ENCODE measurements at places on chromosomes 2 and 18.

GRCh38 chr18:36532394-36532793 lies 234.9 kb downstream of the FHOD3 start:
- no peak for DNase-seq

DNA sequence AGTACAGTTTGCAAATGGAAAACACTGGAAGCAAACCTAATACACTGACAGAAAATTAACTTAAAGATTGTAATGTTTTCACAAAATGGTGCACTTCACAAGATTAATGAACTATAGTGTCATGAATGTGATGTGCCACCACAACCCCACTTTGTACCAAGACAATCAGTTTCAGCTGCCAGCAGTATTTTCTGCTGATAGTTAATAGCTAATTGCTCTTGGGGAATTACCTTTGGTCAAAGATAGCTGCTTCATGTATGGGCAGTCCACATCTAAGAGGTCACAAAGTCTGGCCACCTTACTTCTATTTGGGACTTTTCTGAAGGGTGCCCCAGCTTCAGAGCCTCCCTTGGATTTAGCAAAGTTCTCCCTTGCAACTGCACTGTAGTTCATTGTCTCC lies 254.0 kb downstream of the CALCRL start:
- DNase-seq = no peak

DNA sequence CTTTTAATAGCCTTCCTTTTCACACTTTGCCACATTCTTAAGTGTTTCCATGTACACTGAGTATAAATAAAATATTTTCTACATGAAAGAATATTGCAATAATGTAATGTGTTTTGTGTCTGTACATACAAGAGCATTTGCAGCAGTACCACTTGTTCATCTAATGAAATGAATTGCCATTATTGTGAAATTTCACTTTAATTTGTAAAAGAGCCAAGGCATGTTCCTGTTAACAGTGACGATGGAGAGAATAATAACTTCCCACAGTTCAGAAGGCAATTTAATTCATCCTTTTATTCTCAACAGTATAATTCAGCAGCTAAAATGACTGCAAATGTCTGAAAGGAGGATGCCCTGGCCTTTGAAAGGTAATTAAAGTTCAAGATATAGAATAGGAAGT lies 853.9 kb downstream of the LRRTM4 start:
- no peak for DNase-seq

DNA sequence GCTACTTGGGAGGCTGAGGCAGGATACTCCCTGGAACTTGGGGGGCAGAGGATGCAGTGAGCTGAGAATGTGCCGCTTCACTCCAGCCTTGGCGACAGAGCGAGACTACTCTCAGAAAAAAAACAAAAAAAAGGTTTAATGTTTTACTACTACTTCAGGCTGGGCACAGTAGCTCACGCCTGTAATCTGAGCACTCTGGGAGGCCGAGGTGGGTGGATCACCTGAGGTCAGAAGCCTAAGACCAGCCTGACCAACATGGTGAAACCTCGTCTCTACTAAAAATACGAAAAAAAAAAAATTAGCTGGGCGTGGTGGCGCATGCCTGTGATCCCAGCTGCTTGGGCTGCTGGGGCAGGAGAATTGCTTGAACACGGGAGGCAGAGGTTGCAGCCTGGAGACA lies 75.7 kb upstream of the ATIC start:
- no peak for DNase-seq

- no peak for DNase-seq
Measured at GRCh38 chr2:203591642-203592041, 56.5 kb upstream of the RAPH1 start.

- no peak for DNase-seq
Measured at GRCh38 chr2:40454321-40454720, 2.4 kb upstream of the SLC8A1 start.

GRCh38 chr2:39919511-39920306 lies 140.7 kb upstream of the THUMPD2 start:
- no peak for DNase-seq

- no peak for DNase-seq
Measured at GRCh38 chr2:73228631-73229030, 4.4 kb downstream of the PRADC1 start.

DNA sequence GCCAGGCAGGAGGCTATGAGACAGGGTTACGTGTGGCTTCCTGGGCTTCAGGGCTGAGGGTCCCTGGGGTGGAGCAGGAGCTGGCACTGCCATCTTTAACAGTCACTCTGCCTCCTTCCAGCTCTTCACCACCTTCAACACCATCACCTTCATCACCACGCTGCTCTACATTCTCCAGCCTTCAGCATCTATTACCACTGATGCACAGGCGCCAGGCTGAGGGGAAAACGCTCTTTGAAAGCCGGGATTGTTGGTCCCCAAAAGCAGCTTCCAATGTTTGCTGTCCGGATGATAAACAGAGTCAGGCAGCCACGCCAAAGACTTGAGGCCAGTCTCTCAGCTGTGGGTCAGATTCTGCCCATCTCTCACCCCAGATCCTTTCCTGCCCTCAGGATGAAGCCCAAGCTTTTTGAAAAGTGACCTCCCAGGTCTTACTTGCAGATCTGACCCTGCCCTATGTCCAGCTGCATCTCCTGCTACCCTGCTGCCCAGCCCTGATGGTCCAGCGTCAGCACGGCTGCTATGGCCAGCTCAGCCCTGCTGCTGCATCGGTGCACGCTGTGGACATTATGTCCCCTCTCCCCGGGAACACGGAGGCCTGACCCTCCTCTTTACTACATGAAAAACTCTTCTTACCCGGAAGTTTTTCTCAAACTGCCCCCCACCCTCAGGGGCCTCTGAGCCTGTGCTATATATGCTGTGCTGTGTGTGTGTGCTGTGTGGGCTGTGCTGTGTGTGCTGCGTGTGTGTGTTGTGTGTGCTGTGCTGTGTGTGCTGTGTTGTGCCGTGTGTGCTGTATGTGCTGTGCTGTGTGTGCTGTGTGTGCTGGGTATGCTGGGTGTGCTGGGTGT lies 31.2 kb upstream of the MAL start:
- no peak for DNase-seq

DNA sequence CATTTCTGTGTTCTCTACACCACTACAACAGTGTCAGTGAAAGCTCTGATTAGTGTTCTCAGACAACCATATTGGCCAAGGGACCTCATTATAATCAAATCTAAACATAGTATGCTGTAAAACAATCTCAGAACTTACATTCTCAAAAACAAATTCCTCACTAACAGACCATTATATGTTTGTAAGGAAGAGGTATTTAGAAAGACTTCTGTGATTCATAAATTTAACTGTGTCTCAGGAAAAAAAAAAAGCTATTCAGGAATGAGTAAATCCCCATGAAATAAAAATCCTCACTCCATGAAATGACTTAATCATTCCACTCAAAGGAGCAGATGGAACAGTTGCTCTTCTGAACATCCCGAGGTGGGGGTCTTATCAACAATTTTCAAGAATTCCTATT lies 413.0 kb downstream of the CDH2 start:
- no peak for DNase-seq

- DNase-seq = no peak
Measured at GRCh38 chr2:98583276-98583675, 25.0 kb downstream of the COA5 start.

GRCh38 chr2:71620851-71621251 lies 167.5 kb downstream of the DYSF start:
- DNase-seq = no peak

- DNase-seq = no peak
Measured at GRCh38 chr2:191064590-191064989, 50.6 kb upstream of the STAT1 start.

DNA sequence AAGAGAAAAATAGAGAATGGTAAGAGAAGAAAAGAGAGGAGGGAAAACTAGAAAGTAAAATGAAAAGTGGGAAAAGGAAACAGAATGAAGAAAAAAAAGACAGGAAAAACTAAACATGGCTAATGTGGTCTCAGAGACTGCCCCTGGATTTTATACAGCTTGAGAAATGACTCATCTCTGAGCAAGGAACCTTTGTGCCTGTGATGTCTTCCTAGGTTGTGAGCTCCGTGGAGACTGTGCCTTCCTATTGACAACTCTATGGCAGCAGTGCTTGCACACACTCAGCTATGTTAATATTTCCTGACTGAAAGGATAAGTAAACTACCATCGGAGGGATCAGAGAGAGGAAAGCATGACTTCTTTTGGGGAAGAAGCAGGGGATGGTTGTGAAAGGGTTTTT lies 203.8 kb downstream of the RDH14 start:
- DNase-seq = no peak

- no peak for DNase-seq
Measured at GRCh38 chr18:37006742-37007141, 177.8 kb downstream of the KIAA1328 start.

DNA sequence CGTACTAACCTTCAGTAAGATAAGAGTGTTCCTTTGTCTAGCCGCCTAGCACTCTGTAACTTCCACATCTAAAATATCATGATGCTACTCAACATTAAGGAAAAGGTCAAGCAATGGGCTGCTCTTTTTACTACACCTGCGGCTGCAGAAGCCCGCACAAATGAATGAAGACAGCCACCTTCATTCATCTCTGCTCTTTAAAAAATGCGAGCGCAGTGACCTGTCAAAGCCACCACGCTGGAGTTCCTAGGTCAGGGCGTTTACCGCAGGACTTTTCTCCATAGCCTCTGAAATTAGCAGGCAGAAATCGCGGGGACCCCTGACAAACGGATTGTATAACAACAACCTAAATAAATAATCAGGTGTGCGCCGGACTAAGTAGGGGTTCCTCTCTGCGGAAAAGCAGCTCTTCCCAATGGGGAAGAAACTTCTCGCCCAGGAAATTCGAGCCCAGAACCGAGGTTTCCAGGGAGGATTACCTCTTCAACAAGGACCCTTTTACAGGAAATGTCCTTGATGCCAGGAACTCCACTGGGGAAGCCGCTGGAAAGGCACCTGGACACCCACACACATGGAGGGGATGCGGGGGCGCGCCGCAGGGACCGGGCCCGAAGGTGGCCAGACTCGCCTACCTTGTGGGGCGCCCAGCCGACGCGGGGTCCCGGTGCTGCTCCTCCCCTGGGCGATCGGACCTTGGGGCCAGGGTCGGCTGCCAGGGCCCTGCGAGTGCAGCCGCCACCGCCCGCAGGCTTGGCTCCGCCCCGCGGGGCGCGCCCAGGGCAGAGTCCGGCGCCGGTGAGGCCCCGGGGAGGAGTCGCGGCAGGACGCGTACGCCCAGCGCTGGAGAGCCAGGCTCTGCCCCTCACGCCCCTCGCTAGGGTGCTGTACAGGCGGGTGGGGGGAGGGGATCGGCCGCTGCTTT lies at the start of gene CCDC68:
CCDC68 (minus strand) TSS at position 758 of the 922 bp plus-strand sequence. CDS start 16,670 bp downstream, outside the sequence.
- DNase-seq = peak; percentile 52

GRCh38 chr2:109128048-109128615 lies 873 bp upstream of the SH3RF3 start:
- DNase-seq = peak; percentile 81

DNA sequence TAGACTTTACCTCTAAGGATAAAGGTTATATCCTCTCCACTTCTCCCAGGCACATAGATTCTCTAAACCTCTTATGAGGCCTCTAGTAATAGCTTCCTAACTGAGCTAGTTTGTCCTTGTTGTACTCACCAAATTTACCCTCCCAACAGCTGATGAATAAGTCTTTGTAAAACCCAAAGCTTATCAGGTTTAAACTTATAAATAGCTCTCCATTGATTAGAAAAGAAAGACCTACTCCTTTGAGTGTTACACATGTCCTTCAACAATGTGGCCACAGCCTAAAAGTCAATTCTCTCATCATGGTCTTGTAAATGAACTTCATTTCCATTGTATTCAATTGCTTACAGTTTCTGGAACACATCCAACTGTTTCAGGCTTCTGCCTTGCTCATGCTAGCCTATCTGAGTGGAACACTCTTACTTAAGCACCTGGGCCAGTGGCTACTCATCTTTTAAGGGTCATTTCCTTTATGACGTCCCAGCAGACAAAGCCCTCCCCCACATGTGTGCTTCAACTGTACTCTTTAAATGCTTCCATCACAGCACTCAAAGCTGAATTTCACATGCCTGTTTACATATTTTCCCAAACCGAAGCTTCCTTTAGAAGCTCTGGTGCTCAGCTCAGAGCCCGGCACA lies 131.6 kb downstream of the CDH2 start:
- DNase-seq = no peak

DNA sequence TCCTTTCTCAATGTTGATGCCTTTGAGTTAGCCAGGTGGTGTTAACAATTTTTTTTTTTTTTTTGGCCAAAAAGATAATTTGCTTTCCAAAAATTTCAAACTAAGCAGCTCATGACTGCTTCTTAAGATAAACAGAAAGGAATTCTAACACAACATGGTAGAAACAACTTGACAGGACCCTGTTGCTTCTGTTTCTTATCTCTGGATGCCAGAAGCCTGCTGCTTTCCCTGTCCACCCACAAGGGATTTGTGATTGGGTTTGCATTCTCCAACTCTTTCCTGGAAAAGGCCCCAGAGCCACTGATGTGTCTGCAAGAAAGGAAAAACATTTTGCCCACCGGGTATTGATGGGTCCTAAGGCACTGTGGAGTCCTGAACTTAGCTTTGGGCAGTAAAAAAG lies 217.2 kb upstream of the PKDCC start:
- DNase-seq = no peak

- no peak for DNase-seq
Measured at GRCh38 chr2:241039416-241039815, 41.0 kb downstream of the SNED1 start.

DNA sequence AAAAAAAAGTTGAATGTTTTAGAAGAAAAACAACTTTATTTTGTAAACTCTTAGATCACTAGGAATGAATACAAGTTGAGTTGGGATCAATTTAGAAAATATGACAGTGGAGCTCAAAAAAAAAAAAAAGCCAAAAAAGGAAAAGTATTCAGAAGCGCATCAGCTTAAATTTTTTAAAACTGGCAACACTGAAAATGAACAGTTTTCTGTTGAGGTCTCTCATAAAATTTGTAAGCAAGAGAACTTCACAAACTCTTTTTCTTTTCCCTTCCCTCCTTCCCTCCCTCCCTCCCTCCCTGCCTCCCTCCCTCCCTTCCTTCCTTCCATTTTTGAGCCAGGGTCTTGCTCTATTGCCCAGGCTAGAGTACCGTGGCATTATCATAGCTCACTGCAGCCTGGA lies 143.9 kb downstream of the B3GNT2 start:
- DNase-seq = no peak

DNA sequence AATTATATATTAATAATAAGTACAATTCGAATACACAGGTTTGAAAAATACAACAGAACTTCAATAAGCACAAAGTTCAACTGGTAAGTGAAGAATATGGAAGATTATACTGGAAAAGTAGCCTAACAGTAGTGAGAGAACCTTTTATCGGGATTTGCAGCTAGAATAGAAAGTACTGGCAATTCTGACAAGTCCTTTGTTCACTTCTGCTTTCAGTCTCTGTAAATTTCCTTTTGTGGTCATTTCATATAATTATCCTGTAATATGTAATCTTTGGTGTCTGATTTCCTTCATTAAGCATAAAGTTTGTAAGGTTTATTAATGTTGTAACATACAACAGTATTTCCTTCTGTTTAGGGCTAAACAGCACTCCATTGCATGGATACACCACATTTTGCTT lies 67.2 kb downstream of the CUL3 start:
- no peak for DNase-seq
